ENCODE measurements at places on chromosomes 12 and 14.
A peak's percentile ranks its signal among the peaks of the same experiment; 100 is the strongest.

DNA sequence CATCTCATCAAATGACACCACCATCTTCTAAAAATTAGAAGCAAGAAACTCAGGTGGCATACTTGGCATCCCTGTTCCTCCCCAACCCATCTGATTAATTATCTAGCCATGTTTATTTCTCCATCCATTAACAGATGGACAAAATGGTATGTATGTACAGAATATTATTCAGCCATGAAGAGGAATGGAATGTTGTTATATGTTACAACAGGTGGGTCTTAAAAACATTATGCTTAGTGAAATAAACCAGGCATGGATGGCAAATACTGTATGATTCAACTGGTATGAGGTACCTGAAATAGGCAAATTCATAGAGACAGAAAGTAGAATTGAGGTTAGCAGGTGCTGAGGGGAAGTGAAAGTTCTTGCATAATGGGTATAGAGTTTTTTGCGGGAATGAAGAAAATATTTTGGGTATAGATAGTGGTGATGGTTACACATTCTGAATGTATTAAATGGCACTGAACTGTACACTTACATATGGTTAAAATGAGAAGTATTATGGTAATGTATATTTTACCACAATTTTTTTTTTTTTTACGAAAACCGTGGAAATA, 17.5 kb downstream of the YY1 start:
- DNase-seq, result no peak

- no peak for DNase-seq
Observed at GRCh38 chr12:49200919-49201594, 12.2 kb upstream of the TUBA1A start.

DNA sequence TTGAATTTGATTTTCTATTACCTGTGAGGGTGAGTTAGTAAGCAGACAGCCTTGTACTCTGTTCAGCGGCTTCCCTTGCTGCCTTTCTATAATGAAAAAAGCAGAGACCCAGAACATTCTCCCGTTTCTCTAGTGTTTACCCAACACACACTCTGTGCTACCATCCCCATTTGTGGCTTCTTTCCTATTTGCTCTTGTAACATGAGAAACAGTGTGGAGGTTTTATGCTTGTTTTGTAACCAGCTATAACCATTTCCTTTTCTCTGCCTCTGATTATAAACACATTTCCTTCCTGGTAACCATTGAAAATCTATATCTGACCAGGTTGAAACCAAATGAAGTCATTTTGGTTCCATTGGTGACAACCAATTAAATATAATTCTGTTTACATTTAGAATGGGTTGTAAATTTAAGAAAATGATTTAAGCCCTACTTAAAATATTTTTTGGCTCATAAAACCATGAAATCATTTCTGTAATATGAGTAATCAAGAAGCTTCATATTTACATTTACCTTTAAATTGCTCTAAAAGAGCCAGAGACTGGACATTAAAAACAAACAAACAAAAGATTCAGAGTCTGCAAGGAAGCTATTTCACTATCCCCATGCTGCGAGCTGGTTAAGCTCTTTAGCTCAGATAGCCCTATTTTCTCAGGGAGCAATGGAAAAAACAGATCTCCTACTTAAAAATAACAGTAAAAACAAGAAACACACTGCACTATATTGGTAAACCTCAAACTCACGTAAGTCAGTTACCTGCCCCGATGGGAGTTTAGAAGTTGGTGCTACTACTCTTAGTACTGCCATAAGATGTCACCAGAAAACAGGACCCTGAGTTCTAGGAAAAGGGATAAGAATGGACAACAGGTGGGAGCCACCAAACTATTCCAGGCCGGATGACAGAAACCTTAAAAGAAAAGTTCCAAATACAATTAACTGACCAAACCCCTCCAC, 206.5 kb upstream of the EEA1 start:
- no peak for DNase-seq

DNA sequence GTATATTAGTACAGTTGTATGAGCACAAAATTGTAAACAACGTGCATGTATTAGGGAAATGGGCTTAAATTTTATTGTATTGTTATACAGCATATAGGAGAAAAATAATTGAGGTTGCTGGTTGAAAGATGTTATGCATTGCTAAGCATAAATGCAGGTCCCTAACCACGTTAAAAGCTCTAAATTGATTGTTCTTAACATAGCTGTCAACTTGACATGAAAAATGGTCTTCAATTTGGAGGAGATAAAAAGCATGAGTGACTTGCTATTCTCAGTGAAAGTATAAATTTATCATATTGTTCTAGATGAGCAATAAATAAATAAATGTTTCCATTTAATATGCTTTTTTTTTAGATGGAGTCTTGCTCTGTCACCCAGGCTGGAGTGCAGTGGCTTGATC, 506.6 kb upstream of the ATXN7L3B start:
- no peak for DNase-seq

DNA sequence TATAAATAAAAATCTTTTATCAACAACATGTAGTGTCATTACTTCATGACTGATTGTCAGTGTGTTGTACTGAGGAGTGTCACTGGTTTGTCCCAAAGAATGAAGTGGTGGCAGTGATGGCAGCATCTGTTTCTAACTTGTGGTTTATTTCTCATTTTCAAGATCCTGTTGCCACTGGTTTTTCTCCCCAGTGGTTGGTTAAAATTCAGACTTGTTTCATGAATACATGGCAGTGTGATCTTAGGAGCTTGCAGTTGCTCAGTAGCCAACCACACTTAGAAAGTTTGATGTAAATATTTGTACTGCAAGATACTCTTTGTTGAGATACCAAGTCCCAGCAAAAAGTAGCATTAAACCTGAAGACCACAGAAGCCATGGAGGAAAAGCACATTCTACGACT, 69.8 kb downstream of the PLEKHA5 start:
- no peak for DNase-seq

- no peak for DNase-seq
Observed at GRCh38 chr12:109701064-109701463, 12.6 kb upstream of the FAM222A start.

DNA sequence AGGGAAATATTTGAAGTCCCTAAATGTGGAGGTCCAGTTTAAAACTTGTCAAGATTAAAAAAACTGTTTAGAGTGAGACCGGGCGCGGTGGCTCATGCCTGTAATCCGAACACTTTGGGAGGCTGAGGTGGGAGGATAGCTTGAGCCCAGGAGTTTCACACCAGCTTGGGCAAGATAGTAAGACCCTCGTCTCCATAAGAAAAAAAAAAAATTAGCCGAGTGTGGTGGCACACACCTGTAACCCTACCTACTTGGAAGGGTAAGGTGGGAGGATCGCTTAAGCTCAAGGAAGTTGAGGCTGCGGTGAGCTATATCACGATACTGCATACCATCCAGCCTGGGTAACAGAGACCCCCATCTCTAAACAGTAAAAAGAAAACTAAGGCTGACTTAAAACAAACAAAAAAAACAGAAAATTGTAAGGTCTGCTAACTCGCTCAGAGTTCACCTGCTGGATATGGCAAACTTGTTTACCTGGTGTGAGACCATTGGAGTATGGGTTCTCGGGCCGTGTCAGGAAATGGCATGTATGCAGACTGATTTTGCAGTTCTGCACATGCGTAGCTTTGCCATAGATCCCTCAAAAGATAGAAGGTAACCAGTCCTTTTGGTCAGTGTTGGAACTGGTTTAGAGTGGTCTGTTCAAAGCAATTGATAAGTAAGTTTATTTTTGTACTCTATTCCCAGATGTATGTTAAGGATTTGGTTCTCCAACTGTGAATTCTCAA, 2.1 kb downstream of the RNF10 start:
- peak; percentile 24 for DNase-seq

DNA sequence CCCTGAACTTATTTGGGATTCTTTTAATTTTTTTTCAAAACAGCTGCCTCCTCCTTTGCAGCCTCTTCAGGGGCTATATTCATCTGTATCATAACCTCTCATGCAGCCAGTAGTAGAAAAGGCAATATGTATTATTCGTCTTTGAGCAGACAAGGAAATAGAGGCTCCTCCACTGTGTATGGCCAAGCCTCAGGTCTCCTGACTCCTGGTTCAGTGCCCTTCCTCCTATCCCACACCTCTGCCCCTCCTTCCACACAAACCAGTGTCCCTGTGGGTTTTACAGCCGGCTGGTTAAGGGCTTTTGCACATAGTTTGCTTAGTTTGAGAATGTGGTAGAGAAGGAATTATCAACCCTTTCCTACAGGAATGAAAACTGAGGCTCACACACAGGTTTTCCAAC, 8.8 kb upstream of the ACVRL1 start:
- DNase-seq, result no peak

DNA sequence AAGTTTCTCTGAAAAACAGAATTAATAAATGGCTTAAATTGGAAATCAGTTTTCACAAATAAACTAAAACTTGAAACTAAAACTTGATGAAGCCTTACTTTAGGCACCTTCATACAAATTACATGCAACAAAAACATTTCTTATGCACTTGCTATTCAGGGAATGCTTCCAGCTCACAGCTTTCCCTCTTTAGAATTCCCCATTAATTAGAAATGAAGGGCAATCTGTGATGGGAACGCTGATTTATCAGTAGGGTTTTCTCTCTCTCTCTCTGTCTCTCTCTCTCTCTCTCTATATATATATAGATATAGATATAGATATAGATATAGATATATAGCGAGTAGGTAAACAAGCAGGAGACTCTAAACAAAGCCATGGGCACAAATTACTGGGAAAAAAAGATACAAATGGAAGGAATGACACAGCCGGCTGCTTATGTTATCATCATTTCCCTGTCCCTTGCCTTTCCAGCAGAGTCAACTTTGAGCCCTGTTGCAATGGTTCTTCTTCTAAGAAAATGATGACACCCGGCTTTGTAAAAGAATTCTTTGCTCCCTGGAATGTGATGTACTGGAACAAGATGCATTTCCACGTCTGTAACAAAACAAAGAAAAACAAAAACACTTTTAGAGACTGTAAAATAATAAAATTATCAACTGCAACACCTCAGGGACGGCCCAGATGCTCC, 1121.6 kb upstream of the TMEM132C start:
- no peak for DNase-seq

DNA sequence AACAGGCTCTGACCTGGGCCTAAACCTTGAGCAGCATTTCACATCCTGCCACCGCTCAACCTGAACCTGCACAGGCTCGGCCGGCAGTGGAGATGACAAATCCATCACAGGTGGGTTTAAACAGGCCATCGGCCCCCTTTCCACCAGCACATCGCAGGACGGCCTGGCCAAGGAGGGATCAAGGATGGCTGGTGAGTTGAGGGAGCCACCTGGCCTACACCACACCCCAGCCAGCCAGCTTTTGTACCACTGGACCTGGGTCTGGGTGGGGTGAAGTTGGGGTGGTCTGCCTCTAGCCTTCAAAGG, 14.2 kb downstream of the MMAB start:
- no peak for DNase-seq

DNA sequence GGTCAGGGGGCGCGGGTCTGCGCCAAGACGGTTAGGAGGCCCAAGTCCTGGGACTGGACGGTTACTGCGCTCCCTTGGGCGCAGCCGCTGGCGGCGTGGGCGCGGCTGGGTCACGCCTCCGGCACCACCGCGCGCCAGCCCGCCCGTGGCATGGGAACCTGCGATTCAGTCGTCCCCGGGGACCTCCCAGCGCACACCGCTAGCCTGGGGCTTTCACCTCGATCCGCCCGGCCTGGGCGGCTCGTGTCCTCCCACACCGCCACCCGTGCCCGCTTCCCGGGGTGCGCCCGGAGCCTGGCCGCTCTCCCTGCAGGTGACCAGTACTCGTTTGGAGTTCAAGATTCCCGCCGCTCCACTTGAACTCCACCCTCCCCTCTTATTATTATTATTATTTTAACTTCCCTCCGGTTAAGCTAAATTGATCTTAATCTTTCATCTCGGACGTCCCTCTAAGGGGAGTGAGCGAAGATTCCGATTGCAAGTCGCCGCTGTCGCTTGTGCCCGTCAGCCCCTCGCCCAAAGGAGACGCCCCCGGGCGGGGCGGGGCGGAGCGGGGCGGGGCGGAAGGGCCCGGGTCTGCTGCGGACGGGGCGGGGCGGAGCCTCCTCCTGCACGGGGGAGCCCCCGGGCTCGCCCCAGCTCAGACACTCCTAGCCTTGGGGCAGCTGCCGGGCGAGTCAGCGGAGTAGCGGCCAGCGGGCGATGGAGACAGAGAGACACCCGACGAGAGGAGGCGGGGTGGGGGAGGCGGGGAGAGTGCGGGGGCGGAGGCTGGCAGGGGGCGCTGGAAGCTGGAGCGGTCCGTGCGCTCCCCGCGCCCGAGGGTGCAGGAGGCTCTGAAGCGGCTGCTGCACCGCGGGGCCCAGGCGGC, at the start of gene KCNMB4:
Gene KCNMB4, plus strand, starts transcription at position 643 of the 871 bp plus-strand sequence. CDS start 445 bp downstream, outside the sequence.
- DNase-seq, result peak; percentile 64

- no peak for DNase-seq
Observed at GRCh38 chr12:114827461-114827860, 143.5 kb upstream of the TBX3 start.

- DNase-seq, result no peak
Observed at GRCh38 chr12:63805704-63806672, 26.3 kb downstream of the RXYLT1 start.

DNA sequence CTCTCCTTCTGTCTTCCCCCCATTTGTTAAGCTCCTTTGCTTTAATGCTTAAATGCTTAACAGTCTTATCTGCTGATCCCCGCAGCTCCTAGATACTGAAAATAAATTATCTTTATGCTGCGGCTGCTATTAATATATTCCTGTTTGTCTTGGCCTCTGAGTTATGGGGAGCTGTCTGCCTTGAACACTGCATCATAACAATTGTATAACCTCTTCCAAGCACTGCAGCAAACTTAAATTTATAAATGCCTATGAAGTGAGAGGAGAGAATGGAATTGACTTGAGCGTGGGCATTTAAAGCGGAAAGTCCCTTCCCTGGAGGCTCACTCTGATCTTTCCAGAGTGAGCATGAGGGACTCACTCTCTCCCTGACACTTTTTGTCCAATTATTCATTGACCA, 23.1 kb upstream of the DCP1B start:
- no peak for DNase-seq

DNA sequence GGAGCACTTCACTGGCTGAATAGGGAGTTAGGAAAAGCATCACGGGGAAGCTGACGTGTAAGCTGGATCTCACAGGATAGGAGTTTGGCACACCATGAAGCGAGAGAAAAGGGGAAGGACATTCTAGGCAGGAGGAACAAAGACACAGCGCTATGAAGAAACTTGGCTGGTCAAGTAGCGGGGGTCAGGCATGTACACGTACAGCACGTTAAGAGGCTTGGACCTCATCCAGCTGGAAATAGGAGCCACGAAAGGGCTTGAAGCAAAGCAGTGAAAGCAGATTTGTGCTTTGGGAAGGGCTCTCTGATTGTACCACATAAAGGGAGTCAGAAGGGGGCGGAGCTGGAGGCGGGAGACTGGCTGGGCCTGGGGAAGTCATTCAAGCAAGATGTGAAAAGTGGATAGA, 19.6 kb upstream of the GALNT8 start:
- no peak for DNase-seq

DNA sequence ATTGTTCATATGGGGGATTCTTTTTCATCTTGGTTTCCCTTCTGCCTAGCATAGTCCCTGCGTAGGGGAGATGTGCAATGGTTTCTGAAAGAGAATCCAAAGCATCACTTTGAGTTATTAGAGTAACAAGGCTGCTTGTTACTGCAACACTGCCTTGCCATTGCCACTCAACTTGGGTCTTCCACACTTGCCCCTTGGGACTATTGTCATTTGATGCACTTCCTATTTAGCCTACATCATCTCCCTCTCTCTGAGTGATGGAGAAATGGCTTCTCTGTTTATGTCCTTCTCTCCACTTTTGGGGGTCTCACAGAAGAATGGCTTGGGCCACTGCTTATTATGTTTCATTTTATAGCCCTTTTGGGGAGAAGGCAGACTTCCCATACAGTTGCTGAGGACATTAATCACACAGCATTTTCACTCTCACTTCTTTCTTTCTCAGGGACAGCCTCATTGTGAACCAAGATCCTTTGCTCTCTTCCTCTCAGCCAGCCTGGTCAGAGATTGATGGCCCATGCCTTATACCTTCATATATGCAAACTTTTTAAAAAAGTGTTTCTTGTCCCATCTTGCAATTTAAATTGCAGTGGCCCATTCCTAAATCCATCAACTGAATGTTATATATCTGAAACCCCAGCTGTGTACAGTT, 50.8 kb upstream of the POC1B start:
- DNase-seq, result no peak
